ENCODE measurements at places on chromosomes 3 and 15. TPM values are rescaled to one million over a fixed set of nuclear protein-coding genes. Genes with fewer than 3 reads are reported as not detected.
A peak's percentile ranks its signal among the peaks of the same experiment; 100 is the strongest.

GRCh38 chr3:188568736-188569135, 414.8 kb downstream of the LPP start:
- DNase-seq, result peak; percentile 64

- DNase-seq, result peak; percentile 7
Measured at GRCh38 chr3:109640146-109640652, 302.9 kb upstream of the DPPA4 start.

DNA sequence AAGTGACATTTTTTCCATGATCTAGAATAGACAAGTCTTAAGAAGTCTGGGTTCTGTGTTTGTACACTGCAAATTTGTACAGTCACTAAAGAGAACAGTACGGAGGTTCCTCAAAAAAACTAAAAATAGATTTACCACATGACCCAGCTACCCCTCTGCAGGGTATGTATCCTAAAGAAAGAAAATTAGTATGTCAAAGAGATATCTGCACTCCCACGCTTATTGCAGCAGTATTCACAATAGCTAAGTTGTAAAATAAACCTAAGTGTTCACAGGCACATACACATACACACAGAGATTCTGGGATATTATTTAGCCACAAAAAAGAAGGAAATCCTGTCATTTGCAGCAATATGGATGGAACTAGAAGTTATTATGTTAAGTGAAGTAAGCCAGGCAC, 120.4 kb downstream of the ZIC1 start:
- DNase-seq, result no peak

GRK7 gene
- not detected for total RNA-seq

GRCh38 chr3:64694114-64694513, 6.3 kb upstream of the ADAMTS9 start:
- no peak for DNase-seq

GALNT15 gene
- total RNA-seq, result 0.95 TPM

DNA sequence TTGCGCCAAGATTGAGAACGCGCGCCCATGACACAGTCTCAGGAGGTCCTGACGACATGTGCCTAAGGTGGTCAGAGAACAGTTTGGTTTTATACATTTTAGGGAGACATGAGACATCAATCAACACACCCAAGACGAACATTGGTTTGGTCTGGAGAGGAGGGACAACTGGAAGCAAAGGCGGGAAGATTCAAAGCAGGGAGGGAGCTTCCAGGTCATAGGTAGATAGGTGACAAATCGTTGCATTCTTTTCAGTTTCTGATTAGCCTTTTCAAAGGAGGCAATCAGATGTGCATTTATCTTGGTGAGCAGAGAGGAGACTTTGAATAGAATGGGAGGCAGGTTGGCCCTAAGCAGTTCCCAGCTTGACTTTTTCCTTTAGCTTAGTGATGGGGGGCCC, 828.4 kb upstream of the DPPA4 start:
- no peak for DNase-seq

IL5RA gene
- not detected for total RNA-seq
